CD4-positive, alpha-beta T cell treated with Interleukin-17A for 4 hours (primary cell): ENCODE measurements at places on chromosomes 7 and 10.
A peak's percentile ranks its signal among the peaks of the same experiment; 100 is the strongest.

DNA sequence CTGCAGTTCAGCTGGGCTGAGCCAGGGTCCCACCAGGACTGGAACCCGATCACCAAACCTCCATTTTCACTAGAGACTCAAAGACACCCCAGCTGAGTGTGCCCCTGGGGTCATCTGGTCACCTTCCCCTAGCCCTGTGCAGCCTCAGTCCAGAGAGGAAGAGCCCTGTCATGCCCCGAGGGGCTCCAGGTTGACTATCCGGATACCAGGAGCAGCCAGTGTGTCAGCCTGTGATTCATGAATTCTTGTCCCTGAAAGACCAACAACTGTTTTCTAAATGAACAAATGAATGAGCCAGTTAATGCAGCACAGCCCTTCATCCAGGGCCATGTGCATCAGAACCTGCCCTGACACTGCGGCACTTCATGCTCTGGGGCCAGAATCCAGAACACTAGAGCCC lies 201.9 kb upstream of the TCERG1L start:
- no peak for DNase-seq

GRCh38 chr7:123715198-123715597 lies 33.6 kb downstream of the WASL start:
- no peak for DNase-seq

DNA sequence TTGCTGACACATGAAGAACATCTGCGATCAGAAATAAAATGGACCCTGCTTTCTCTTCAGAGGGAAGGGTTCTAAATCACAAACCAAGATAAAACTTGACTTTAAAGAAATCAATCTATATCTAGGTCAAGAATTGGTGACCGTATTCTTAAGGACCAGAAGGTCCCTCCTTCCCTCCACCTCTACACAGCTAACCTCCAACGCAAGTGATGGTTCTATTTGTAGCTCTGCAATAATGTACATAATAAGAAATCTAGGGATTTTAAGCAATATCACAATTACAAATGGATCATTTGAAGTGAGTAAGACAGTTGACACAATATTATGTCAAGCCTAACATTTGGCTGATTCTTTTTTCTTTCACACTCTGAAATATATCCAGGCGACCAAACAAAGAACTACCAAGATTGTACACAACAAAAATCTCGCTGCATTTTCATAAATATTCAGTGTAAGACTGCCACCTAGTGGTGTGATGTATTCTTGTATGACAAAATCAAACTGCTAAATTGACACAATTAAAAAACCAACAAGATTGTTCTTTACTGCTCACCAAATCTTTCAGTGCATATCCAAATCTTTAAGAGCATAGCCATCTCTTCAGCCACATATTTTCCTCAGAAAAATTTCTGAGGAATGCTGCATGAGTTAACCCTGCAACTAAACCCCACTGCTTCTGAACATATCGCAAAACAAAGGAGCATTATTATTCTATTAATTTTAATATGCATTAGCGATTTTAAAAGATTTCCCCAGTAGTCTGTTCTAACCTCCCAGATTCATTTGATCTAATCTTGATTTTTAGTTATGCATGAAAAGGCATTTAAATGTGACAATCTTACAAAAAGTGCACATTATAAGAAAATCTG lies 44.5 kb downstream of the ICA1 start:
- DNase-seq: peak; percentile 27

GRCh38 chr10:47335906-47336305 lies 12.3 kb upstream of the RBP3 start:
- no peak for DNase-seq

DNA sequence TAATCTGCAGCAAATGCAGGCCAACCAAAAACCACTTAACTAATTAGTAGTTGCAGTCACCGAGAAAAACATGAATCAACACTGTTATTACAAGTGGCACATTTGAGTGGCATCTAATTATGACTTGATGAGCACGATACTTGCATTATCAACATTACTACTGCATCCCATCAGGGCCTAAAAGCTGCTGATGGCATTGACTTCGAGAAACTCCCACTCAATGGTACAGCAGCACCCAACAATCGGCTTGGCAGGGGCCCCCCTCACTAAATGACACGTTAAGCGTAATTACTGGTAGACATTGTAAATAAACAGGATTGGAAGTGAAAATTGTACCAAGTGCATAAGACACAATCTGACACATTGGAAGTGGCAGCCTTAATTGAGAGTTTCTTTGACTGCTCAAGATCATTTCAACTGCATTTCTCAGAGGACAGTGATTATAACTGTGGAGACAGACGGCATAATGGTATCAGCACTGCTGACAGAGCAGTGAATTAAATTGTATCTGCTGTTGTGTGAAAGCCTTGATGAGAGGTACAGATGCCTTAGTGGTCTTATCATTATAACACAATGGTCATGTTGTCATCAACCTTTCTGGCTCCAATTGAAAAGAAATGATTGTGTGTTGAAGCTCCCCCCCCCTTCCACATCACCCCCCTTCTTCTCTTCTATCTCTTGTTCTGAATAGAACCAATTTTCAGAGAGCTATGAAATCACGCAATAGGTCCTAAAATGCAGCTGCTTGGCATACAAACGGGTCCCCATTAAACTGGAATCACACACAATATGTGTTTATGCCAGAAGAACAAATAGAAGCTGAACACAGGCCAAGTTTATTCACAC lies 43.4 kb downstream of the SHTN1 start:
- DNase-seq: no peak

- no peak for DNase-seq
These were observed 16.7 kb downstream of the VIPR2 start for GRCh38 chr7:159127691-159128642.

- DNase-seq: no peak
These were observed 275.7 kb upstream of the LRGUK start for GRCh38 chr7:133851411-133851810.

DNA sequence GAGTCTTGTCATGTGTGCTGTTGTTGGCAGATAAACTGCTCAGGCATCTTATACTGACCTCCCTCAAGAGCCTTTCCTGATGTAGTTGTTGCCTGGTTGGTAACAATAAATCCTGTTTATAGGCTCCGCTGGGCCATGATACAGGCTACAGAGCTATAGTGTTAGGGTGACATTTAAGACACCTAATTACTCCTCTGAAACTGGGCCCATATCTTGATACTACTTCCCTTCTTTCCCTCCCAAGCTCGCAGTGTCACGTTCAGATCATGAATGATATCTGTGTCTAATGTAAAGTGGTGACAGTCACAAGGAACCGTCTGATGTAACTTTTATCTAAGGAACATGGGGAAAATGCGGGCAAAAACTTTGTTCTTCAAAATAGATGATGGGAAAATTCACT lies 35.4 kb downstream of the CROT start:
- DNase-seq: no peak

GRCh38 chr10:129382401-129382800 lies 84.6 kb upstream of the MGMT start:
- no peak for DNase-seq

- DNase-seq: no peak
These were observed 38.9 kb upstream of the LANCL2 start for GRCh38 chr7:55326081-55326835.

DNA sequence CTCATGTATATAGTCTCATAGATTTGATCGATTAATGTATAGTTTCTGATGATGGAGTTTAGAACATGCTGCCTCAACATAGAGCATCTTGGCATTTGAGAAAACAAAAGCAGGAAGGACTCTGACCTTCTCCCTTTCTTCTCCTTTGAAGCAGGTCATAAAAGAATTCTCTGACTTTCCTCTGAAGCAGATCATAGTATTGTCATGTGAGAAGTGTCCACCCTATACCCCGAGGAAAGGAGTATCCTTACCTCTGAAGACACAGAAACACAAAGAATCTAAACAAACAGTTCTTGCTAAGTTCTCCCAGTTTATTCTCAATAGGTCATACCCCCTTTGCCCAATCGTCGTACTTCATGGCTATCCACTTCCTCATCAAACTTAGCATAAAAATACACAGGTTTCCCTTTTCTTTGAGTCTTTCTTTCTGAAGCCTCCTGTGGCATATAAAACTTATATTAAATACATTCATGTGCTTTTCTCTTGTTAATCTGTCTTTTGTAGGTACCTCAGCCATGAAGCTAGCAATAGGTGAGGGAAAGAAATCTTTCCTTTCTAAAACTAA lies 194.9 kb downstream of the REEP3 start:
- DNase-seq: no peak

GRCh38 chr7:77913977-77914607 lies 115.5 kb downstream of the PHTF2 start:
- DNase-seq: no peak

DNA sequence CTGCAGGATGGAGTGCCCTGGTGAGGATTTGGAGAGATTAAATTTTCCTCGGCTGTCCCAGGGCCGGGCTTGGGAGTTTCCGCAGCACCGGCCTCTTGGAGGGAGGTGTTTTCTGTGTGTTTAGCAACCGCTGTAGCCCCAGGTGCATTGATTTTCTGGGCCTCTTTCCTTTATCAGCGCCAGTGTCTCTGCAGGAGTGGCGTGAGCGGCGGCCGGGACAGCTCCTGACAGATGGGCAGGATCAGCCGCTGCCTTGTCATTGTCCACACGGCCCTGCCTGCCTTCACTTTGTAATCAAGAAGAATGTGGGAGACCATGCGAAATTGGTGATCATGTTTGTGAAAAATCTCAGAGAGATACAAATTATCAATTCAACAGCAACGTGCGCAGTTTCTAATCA lies 32.4 kb downstream of the NKX6-2 start:
- DNase-seq: no peak

DNA sequence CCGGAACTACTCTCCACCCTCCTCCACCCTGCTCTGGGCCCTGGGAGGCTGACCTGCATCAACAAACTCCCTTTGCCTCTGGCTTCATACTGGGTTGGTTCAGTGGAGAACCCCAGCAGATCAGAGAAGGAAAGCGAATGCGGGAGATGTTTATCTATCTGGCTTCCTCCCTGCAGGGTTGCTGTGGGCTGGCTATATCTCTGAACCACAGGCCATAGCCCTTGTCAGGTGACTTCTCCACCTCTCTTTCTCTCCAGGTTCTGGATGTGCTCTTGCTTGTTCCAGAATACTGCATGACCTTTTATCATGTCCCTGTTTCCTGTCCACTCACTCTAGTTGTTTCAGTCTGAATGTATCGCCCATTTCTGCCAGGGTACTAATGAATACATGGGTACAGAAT lies 51.7 kb upstream of the IFRD1 start:
- peak; percentile 23 for DNase-seq

GRCh38 chr10:20091698-20092097 lies 275.5 kb downstream of the PLXDC2 start:
- DNase-seq: no peak

DNA sequence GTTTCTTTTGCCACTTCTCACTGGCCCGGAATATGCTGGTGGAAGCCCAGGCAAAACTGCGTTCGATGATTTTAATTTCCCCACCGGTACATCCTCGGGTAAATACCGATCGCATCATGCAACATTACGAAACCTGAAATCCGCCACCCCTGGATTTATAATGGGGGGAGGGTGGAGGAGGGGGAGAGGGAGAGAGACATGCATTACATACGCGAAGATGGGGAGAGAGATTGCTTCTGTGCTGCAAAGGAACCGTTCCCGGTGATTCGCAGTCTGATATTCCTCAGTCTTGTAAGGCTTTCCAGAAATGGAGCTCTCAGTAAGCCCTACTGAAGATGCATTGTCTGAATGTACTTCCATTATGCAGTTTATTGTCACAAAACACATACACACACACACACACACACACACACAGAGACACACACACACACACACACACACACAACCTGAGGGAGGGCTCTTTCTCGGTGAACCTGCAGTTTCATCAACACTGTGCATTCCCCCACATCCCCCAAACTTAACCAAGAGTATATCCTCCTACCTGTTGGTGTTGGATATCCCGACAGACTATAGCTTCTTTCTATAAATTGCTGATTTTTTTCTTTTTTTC lies 741 bp downstream of the GPR85 start:
- no peak for DNase-seq

DNA sequence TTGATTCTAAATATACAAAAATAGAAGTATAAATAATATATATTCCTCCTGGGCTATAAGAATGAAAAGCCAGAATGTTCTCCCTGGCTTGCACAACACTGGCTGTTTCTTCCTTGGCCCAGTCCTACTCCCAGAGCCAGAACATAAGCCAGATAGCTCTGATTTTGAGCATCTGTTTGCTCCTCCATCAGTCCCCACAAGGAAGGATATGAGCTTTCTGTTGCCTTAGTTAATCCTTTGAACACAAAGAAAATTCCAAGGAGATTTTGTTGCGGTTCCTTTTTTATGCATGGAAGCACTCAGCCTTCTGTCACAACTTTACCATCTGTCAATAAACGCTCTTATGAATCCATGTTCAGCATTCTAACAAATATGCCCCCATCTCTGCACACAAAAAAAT lies 361.8 kb downstream of the IPMK start:
- no peak for DNase-seq

GRCh38 chr7:149005427-149006344 lies 22.6 kb downstream of the PDIA4 start:
- DNase-seq: peak; percentile 93

- no peak for DNase-seq
These were observed 72.3 kb downstream of the AMZ1 start for GRCh38 chr7:2760098-2760889.

GRCh38 chr7:80014511-80014910 lies 120.1 kb upstream of the GNAI1 start:
- no peak for DNase-seq

DNA sequence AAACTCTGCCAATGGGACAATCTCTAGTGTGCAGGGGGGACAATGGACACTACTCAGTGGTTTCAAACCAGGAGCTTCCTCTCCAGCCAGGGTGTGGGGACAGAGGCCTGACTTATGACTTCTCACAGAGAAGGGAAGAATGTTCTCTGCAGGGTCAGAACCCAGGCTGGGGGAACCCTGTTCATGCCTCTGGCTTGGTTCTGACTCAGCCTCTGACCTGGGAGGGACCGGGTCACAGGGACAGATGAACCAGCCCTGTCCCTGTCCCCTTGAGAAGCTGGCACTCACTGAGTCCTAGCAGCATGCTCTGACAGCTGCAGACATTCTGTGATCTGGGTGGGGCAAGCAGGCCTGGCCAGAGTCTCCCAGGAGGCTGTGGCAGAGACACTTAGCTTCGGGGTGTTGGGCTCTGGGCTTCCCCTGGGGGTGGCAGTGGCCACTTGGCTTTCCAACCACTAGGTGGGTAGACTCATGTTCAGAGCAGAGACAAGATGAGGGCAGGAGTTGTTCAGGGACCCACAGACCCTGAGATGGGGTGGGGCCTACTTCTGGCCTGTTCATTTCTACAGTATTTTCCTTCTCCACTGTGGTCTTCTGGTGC lies 13.6 kb downstream of the TSPAN15 start:
- peak; percentile 4 for DNase-seq

DNA sequence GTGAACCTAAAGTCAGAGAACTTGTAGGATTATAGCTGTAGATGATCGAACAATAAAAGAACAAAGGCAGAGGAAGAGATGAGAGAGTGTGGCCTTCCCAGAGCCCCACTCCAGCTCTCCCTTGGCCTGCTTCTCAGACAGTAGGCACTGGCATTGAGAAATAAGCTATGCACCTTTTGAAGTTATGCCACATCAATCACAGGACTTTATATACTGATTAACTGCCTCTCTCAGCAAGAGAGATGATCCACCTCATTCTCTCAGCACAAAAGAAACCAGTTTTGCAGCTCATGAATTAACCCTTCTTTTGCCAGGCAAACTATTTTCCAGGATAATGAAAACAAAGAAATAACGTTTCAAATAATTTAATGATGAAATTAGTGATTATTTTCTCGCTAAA lies 22.0 kb upstream of the CTTNBP2 start:
- DNase-seq: no peak
